ENCODE measurements at places on chromosomes 2 and 18.

DNA sequence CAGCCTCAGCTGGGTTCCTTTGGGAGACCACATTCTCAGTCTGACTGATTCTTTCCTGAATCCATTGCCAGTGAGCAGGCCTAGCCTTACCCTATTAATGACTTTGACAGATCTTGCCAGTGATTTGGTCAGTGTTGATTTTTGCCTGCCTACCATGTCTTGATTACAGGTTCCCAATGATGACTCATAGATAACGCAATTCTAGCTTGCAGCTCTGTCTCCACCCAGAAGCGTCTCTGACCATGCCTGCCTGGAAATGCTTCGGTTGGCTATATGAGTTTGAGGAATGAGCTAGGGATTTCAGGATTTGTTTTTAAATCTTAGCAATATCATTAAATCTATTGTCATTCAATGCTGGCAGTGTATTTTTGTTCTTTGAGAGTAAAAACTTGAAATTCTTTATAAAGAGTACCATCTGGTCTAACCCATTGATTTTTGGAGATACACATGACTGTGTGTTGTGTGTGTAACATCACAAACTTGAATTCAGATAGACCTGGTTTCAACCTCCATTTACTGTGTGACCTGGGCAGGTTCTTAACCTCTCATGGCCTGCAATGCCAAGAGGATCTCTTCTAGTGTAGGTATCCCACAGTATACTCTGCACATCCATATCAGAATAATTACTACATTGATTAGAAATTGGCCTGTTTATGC lies 57.0 kb downstream of the CCDC150 start:
- DNase-seq = no peak

- no peak for DNase-seq
Observed at GRCh38 chr2:216418981-216419380, 6.7 kb downstream of the SMARCAL1 start.

- DNase-seq = no peak
Observed at GRCh38 chr2:5983511-5984272, 291.5 kb downstream of the SOX11 start.

DNA sequence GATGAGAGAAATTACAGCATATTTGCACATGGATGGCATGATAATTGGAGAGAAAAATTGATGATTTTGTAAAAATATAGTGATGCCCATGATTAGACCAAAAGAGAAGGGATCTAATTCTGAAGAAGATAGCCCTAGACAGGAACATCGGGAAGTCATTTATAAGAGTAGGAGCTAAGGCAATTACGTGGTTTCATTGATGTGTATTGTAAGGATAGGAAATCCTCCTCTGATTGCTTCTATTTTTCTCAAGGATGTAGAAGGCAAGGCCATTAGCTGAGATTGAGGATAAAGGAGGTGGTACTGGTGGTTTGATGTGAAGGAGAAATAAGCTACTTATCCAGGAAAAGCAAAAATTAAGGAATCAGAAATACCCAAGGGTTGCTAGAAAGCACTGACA lies 176.5 kb upstream of the SOX11 start:
- DNase-seq = no peak

DNA sequence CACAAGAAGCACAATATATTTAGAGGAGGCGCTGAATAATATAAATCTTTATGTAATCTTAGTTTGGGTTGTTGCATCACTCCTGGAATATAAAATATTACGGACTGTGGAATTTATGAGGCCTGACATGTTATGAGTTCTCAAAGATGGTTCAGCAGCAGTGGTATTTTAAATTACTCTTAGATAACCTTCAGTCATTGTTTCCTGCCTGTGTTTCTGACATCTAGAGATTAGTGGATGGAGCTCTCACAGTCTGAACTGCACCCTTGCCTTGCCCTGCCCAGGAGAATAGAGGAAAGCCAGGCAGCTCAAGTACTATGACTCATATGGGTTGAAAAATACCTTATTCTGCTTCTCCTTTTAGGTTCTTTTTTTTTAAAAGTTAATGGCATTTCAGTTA lies 70.0 kb downstream of the ACSL3 start:
- DNase-seq = no peak

- DNase-seq = no peak
Observed at GRCh38 chr18:63237881-63238692, 81.5 kb downstream of the BCL2 start.

Data from CD4-positive, alpha-beta T cell treated with Interleukin-6 at 100 ng/mL for 8 hours (primary cell).